ENCODE measurements at places on chromosomes 12 and 14.

GRCh38 chr14:77314043-77314442 lies 6.6 kb downstream of the POMT2 start:
- peak; percentile 95 for DNase-seq

- DNase-seq, result no peak
Observed at GRCh38 chr14:63867933-63868921, 15.4 kb downstream of the SYNE2 start.

DNA sequence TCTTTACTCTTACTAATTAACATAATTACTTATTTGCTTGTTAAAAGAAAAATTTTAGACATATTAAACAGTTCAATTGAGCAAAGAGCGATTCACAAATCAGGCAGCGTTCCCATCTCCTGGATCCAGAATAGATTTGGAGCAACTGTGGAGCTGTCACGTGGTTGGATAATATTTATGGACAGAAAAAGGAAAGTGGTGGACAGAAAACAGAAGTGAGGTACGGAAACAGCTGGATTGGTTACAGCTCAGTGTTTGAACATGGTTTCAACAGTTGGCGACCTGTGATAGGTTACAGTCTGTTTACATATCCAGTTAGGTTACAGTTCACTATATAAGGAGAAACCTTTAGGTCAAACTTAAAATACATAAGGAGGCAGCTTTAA lies 19.7 kb upstream of the FAM234B start:
- DNase-seq, result no peak

DNA sequence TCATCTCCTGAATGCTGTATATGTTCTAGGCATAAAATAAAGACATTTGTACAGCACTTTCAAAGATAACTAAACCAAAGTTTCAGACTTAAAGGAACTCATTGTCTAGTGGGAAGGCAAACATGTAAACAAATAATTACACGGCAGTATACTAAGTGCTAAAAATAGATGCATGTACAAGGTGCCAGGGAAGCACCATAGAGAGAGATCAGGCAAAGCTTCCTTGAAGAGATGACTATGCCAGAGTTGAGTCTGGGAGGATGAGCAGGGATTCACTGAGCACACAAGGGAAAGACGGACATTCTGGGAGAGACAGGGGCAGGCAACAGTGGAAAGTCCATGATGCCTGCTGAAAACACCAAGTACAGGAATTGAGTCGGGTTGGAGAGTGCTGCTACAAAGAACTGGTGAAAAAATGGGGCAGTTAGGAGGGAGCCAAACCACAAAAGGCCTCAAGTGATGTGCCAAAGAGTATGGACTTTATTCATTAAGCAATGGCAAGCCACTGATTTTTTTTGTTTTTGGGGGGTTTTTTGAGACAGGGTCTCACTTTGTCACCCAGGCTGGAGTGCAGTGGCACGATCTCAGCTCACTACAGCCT lies 26.8 kb downstream of the ANKS1B start:
- no peak for DNase-seq

GRCh38 chr12:25518512-25518911 lies 34.6 kb downstream of the LMNTD1 start:
- DNase-seq, result no peak

- peak; percentile 59 for DNase-seq
Observed at GRCh38 chr14:58882577-58883018, 244.8 kb downstream of the DACT1 start.

DNA sequence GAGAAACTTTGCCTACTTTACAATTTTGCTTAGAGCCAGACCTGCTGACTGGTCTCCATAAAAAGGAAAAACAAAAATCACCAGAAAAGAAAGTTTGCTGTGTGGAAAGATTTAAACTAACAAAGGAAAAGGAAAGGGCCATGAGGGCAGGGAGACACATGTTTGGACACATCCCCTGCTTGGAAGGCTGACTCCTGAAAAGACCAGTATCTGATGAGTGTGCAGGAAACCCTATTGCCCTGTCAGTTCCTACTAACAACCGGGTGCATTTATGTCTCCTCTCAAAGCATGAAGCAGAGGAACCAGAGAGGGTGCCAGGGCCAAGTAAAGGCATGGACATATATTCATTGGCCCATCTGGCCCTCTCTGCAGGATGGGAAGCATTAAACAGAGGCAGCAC lies 7.0 kb upstream of the STAB2 start:
- no peak for DNase-seq

GRCh38 chr14:69692594-69692993 lies 74.3 kb upstream of the SRSF5 start:
- DNase-seq, result no peak

- DNase-seq, result peak; percentile 23
Observed at GRCh38 chr12:82479511-82479910, 121.2 kb downstream of the METTL25 start.

DNA sequence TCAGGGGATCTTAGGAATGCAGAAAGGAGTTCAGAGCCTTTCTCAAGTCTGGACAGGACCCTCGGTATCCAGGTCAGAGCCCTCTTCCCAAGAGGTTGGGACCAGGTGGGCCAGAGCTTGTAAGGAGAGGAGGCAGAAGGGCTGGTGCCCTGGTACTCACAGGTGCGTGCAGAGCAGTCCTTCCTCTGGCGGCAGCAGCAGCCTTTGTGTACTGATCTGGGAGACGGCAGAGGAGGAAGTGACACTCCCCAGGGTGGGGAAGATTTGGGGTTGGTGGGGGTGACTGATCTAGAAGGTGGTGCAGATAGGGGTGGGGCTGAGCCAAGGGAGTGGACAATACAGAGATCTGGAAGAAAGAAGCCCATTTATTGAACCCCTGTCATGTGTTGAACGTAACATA lies at the start of gene ITGB7:
Gene ITGB7 (minus strand): TSS at position 210 of the 400 bp plus-strand sequence. CDS start 6,808 bp downstream, outside the sequence.
- no peak for DNase-seq

DNA sequence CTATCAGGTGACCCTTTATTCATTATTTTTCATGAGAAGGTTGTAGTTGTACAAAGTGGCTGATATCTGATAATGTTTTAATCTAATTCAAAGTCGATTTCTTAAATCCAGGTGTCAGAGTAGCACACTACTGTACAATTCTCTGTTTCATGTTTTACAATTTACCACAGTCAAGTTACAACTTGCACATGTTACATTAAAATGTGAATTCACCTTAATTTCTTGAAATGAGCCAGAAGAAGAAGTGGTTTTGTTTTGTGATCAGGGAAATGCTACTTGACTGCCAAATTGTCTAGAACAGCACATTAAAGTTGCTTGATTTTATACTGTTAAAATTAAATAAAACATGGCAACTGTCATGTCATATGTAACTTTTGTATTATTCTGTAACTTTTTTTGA lies 23.2 kb downstream of the LRRK2 start:
- no peak for DNase-seq

GRCh38 chr12:58884916-58885315 lies 35.4 kb downstream of the LRIG3 start:
- no peak for DNase-seq

DNA sequence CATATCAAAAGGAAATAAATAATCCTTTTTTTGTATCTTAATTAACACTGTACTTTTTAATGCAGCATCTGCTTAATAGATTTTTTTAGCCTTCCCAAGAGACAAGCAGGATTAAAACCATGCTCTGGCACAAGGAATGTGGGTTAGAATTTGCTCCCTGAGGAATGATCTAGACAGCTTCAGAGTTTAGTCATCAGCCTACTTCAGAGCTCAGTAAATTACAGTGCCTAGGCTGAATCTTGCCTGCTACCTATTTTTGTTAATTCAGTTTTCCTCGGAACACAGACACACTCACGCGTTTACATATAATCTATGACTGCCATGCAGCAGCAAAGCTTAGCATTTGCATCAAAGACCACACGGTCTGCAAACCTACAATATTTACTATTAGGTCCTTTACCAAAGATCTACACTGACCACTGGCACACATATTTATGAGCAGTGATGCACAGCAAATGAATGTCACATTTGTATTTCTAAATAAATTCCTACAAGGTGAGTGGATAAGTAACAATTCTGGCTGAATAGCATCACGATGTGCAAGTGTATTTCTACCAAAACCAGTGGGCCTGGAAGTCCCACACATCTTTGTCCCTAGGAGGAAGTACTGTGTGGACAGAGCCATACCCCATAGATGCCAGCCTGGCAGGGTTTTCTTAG lies 309.8 kb upstream of the TMEM132C start:
- DNase-seq, result no peak

- peak; percentile 48 for DNase-seq
Observed at GRCh38 chr12:105740970-105741725, 397.6 kb downstream of the NUAK1 start.

DNA sequence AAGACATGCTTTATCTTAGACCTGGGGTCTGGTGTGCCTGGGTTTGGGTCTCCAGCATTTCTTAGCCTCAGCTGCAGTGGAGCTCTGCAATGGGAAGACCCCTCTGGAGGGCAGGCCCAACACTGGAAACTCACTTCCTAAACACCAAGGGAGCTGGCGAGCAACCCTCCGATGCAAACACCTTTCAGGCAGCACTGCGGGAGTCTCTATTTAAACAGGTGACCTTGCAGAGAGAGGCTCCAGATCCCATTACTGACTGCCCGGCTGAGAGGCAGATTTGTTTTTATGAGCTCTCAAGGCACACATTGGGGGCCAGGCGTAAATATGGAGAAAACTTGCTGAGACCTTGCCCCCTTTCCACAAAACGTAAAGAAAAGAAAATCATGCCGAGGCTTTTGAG lies 195.5 kb downstream of the PAX9 start:
- no peak for DNase-seq

- DNase-seq, result no peak
Observed at GRCh38 chr12:94379479-94380113, 80.1 kb downstream of the CEP83 start.

DNA sequence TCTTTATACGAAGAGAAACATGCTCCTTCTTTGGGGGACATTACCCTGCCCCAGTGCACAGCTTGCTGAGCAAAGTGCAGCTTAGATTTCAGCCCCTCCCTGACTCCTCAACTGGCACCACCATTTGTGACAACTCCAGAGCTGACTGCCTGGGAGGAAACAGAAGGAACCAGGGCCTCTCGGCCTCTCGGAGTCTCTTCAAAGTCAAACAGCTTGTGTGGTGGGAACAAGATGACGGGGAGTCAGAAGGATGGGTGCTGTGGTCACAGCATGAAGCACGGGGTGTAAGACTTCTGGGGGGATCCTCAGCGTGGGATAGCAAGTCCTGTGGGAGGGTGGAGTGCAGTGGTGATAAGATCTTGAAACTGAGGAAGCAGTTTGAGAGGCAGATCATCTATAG lies 123.5 kb upstream of the BCL2L14 start:
- DNase-seq, result no peak

- no peak for DNase-seq
Observed at GRCh38 chr12:24639641-24640040, 309.3 kb downstream of the BCAT1 start.

GRCh38 chr12:130948136-130948535 lies 5.6 kb upstream of the ADGRD1 start:
- DNase-seq, result no peak

- no peak for DNase-seq
Observed at GRCh38 chr12:31589904-31590641, 863 bp downstream of the DENND5B start.

DNA sequence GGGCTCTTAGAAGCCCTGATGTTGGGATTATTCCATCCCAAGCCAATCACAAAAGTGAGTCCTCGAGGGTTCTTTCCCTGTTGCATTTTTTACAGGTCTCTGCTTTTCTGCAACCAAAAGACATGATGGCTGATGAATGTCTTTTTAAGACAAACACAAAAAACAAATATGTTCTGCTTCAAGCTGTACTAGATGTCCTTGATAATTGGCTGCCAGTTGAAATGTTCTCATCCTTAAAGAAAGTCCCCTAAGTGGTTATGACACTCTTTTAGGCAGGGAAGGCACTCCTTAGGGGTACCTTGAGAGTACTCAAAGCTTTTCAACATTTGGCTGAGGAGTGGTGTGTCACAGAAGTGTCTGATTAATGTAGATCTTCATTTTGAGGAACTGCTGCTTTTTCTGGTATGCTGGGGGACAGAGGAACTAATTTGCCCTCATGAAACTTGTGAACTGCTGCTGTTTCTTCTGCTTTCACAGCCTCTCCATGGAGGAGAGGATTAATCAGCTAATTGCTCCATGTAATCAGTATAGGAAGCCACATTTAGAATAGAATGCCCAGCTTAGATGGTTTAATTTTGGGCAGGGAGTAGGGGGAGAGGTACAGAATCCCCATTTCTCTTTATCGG lies 22.8 kb upstream of the IGF1 start:
- DNase-seq, result no peak

GRCh38 chr14:87567618-87568295 lies 425.2 kb downstream of the GALC start:
- no peak for DNase-seq

DNA sequence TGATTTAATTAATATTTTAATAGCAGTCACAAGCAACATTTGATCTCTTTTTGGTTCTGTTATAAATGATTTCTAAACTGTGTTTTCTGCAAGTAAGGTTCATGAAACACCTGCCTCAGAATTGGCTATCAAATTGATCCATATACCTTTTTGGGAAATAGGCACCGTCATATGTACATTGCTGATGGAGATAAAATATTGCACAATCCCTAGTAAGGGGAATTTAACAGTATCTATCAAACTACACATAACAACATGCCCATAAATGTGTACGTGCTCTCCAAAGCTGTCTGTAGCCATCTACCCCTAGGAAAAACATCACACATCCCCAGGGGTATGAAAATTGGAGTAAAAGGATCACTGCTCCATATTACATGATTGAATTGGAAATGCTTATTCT lies 167.3 kb upstream of the CPNE8 start:
- no peak for DNase-seq

GRCh38 chr14:67241411-67242167 lies at the start of gene PALS1:
Gene PALS1 (plus strand): TSS chr14:67241435. CDS start chr14:67279171, 37,736 bp downstream.
- peak; percentile 53 for DNase-seq

GRCh38 chr12:121748571-121749265 lies 36.2 kb downstream of the TMEM120B start:
- no peak for DNase-seq

DNA sequence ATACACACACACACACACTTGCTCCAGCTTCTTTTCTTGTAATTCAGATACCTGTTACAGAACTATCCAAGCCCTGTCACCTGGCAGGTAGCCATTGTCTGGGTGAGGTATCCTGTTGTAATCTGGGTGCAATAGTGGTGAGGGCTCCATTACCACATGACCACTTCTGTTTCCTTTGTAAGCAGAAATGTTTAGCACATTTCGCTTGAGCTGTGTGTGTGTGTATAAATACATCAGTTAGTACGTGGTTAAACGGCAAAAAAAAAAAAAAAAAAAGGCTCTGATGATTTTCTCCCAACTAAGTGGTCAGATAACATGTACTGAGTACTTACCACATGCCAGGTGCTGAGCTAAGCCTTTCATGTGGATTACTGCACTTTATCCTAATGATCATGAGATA lies 129.3 kb upstream of the SSTR1 start:
- no peak for DNase-seq

- DNase-seq, result no peak
Observed at GRCh38 chr12:6241495-6241894, 41.3 kb downstream of the CD9 start.

GRCh38 chr12:27551172-27551840 lies 27.3 kb downstream of the PPFIBP1 start:
- DNase-seq, result no peak

- DNase-seq, result no peak
Observed at GRCh38 chr14:46496409-46496808, 155.2 kb downstream of the RPL10L start.
